Stimulated activated CD8-positive, alpha-beta memory T cell treated with anti-CD3 and anti-CD28 coated beads, Interleukin-12 subunit alpha, Interleukin-12 subunit beta, amount 100 ng/mL, for 1 hour (primary cell): ENCODE measurements at places on chromosomes 1 and 21.

GRCh38 chr1:189605226-189605625 lies 872.4 kb downstream of the BRINP3 start:
- DNase-seq = no peak

GRCh38 chr1:117060441-117061317 lies 553 bp downstream of the TTF2 start:
- DNase-seq = no peak

- DNase-seq = no peak
These were observed 143.1 kb downstream of the ZSCAN20 start for GRCh38 chr1:33615546-33615945.

DNA sequence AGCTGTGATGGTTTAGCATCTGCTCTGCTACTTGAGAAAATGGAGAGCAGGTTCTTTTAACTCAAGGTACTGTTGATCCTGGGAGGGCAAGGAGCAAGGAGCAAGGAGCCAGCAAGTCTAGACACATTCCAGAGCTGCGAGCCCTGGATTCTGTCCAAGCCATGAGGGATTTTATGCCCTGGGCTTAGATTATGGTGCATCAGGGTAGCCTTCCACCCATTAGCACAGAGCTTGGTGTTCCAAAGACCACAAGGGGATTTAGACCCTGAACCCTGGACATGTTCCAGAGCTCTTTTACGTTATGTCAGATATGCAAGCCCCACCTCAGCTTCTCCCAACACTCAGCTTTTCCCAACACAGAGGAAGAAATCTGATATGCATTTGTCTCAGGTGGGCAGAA lies 2.0 kb upstream of the OR14I1 start:
- no peak for DNase-seq

GRCh38 chr1:219773775-219774174 lies 154.6 kb downstream of the SLC30A10 start:
- DNase-seq = no peak

DNA sequence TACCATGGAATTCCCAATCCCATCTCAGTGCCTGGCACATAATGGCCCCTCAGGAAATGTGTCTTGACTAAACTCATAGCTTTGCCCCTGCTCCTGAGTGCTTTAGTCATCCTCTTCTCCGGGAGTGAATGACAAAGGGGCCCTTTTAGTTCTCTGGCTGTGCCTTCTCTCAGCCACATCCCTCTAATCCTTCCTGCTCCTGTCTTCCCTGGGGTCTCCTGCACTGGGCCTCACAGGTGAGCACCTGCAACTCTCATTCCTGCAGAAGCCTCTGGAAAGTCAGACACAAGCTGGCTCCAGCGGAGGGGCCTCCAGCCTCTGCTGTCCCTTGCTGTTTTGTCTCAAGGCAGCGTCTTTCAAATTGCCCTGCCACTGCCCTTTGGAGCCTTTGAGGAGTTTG lies 14.0 kb upstream of the ETV3L start:
- no peak for DNase-seq

DNA sequence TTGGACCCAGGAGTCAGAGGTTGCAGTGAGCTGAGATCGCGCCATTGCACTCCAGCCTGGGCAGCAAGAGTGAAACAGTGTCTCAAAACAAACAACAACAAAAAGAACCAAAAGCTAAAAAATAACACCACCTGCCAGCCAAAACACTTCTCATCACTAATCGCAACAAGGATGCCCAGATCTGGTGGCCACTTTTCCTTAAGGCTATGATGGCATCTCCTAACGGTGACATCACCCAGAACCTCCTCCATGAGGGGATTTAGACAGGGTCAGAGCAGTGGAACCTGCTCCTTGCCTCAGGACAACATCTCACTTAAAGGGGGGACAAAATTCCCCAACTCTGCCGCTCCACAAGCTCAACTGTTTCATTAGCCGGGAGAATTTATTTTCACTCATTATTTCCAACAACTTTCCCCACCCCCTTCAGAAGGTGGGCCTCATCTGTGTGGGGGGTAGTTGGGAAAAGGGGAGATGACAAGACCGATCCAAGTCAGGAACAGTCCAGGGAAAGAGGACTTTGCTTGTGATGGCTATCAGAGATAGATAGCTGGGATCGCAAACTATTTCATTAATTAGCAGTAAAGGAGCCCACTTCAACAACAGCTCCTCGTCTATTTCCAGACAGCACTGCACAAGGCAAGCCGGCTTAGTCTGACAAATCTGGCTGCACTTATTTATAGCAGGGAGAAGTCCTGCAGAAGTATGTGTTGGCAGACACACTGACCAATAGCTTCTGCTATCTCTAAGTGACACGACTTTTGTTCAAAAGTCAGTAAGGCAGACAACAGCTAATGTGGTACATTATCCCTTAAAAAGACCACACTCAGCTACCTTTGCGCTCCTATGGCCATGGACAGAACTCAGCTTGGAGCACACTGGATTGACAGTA lies 2.6 kb downstream of the PABPC4 start:
- DNase-seq = no peak

DNA sequence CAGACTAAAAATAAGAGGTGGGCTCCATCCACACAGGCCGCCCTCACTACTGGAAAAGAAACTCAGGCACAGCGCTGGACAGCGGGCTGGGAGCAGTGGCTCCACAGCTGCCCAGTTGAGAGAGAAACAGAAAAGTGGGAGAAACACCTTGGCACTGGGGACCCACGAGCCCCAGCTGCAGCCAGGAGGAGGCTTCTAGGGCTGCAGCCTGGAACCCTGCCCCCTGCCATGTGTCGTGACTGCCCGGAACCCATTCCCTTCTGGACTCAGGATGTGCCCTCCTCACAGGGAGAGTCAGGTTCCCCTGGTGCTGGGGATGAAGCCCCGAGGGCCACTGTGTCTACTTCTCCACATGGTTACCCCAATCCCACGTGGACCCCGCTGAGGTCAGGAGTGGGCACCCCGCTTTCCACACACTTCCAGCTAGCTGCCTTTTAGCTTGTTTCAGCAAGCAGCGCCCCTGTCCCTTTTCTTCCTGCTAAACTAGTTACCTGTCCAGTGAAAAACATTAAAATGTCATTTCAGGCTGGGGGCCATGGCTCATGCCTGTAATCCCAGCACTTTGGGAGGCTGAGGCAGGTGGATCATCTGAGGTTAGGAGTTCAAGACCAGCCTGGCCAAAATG lies 35.9 kb downstream of the PARP1 start:
- no peak for DNase-seq
